GM23248 (cell line): ENCODE measurements at places on chromosomes 6 and 20. TPM values are rescaled to one million over a fixed set of nuclear protein-coding genes. Genes with fewer than 3 reads are reported as not detected.

Gene KIFC1
- total RNA-seq: 14.4 and 14.5 TPM in 2 replicates

- H3K27me3 ChIP-seq: no peaks in the 10 kb centered on the region
- no peaks in the 10 kb centered on the region for H3K4me1 ChIP-seq
- no peak overlapping the region for H3K4me3 ChIP-seq
- no peak overlapping the region for H3K27ac ChIP-seq
- no peak for DNase-seq
Measured at GRCh38 chr6:25629198-25629576, 22.8 kb upstream of the SCGN start.

GRCh38 chr6:12580290-12580689 is 136.3 kb upstream of the PHACTR1 start:
- peaks cover 36% of the 10 kb centered on the region for H3K4me1 ChIP-seq
- no peak overlapping the region for H3K4me3 ChIP-seq
- DNase-seq: no peak
- no peaks in the 10 kb centered on the region for H3K36me3 ChIP-seq

DNA sequence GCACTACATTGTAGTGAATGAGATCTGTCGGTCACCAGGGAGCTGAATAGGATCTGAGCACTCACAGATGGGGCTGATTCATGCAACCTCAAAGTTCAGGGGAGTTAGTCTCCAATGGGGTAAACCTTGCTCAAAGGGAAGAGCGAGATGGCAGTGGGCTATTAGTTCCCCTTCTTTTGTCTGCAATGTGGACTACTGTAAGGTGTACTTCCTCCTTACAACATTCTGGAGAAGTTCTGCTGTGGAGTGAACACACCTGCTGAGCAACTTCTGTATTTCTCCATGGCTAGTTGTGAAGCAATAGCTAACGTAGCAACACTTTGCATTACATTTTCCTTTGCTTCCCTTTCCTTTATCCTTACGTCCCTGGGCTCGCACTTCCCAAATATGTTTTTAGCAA is 134.3 kb upstream of the B3GAT2 start:
- H3K36me3 ChIP-seq: no peaks in the 10 kb centered on the region
- H3K4me1 ChIP-seq: no peaks in the 10 kb centered on the region
- no peak overlapping the region for H3K4me3 ChIP-seq
- H3K27ac ChIP-seq: no peak overlapping the region

DNA sequence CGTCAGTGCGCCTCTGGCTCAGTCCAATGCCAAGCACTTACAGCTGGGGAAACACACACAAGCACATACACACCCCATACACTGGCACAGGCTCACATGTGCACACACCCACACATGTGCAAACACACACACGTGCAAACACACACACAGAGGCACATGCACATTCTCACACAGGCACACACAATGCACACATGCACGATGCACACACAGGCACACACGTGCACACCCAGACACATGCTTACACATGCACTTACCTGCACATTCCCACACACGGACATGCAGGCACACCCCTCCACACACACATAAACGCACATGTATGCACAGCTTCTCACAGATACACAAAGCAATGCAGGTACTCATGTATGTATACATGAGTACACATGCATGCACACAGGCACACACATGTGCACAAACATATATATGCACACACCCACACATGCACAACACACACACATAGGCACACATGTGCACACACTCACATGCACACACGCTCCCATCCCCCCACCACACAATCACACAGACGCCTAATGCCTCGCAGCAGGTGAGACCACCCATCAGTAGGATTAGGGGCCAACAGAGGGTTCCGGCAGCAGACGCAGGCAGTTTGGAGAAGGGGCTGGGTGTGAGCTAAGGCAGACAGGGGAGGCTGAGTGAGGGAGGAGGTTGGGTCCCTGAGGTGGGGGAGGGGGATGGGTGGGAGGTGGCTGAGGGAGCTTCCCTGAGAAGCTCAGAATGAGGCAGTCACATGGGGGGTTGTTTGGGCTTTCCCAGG is 71.2 kb upstream of the SLCO4A1 start:
- H3K4me3 ChIP-seq: no peak overlapping the region
- H3K27me3 ChIP-seq: peaks cover 8% of the 10 kb centered on the region; the same call in 1 of the 2 replicates
- H3K27ac ChIP-seq: no peak overlapping the region
- no peak for DNase-seq
- H3K4me1 ChIP-seq: no peaks in the 10 kb centered on the region
- H3K36me3 ChIP-seq: no peaks in the 10 kb centered on the region

- no peaks in the 10 kb centered on the region for H3K36me3 ChIP-seq
- no peaks in the 10 kb centered on the region for H3K27me3 ChIP-seq
- peaks cover 35% of the 10 kb centered on the region for H3K4me1 ChIP-seq
- peak overlapping the region; percentile 34; the same call in 1 of the 2 replicates for H3K4me3 ChIP-seq
- peak overlapping the region; percentile 85 for H3K27ac ChIP-seq
Measured at GRCh38 chr6:149014631-149015534, 268.1 kb downstream of the UST start.

- no peaks in the 10 kb centered on the region for H3K4me1 ChIP-seq
- H3K36me3 ChIP-seq: no peaks in the 10 kb centered on the region
- no peaks in the 10 kb centered on the region for H3K27me3 ChIP-seq
- no peak for DNase-seq
Measured at GRCh38 chr6:29945281-29945820, 3.0 kb downstream of the HLA-A start.

DNA sequence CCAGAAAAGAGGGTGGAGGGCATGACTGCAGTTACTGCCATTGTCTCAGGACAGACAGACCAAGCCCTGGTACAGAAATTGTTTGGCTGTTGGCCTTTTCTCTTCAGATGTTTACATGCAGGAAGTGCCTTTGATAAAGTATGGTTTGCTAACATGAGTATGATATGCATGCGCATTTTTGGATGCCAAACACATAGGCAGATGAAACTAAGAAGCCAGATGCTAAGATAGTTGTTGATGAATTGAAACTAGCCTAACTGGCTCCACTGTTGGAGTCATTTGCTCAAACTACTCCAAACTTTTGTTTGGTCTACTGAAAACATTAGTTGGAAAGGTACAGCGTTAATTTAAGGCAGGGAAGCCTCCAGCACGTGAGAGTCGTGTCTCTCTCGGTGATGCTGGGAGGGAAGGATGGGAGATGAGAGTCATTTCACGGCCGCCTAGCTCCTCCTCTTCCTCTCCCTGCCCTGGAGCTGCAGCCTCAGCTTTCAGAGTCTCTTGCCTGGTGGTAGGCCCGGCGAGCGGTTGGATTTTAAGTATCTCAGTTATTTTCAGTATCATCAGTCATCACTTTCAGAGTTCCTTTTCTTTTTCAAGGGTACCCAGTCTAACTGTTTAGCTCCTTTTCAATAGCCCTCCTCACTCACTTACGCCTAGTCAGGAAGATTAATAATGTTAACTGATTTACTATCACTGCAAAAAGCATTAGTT is 29.7 kb downstream of the RREB1 start:
- no peaks in the 10 kb centered on the region for H3K27me3 ChIP-seq
- peak; percentile 90 for DNase-seq
- H3K4me1 ChIP-seq: peaks cover 23% of the 10 kb centered on the region
- H3K36me3 ChIP-seq: no peaks in the 10 kb centered on the region

GRCh38 chr6:156166093-156166492 is 611.1 kb upstream of the ARID1B start:
- no peak overlapping the region for H3K27ac ChIP-seq
- no peak for DNase-seq
- no peaks in the 10 kb centered on the region for H3K27me3 ChIP-seq
- H3K4me3 ChIP-seq: no peak overlapping the region
- H3K4me1 ChIP-seq: no peaks in the 10 kb centered on the region

GRCh38 chr20:38345643-38346042 is 639 bp upstream of the LBP start:
- peaks cover 29% of the 10 kb centered on the region for H3K27me3 ChIP-seq
- no peak for DNase-seq
- no peaks in the 10 kb centered on the region for H3K36me3 ChIP-seq
- no peaks in the 10 kb centered on the region for H3K4me1 ChIP-seq
- H3K4me3 ChIP-seq: no peak overlapping the region

GRCh38 chr6:117595099-117595923 is 7.0 kb downstream of the GOPC start:
- no peak for DNase-seq
- peaks cover 24% of the 10 kb centered on the region for H3K36me3 ChIP-seq
- peaks cover 14% of the 10 kb centered on the region for H3K4me1 ChIP-seq
- no peak overlapping the region for H3K27ac ChIP-seq

- H3K4me3 ChIP-seq: no peak overlapping the region
- H3K27ac ChIP-seq: no peak overlapping the region
- no peaks in the 10 kb centered on the region for H3K36me3 ChIP-seq
- no peaks in the 10 kb centered on the region for H3K27me3 ChIP-seq
Measured at GRCh38 chr6:6407071-6407741, 86.7 kb upstream of the F13A1 start.

- DNase-seq: no peak
- H3K4me1 ChIP-seq: no peaks in the 10 kb centered on the region
- H3K27me3 ChIP-seq: peaks cover 4% of the 10 kb centered on the region
- no peak overlapping the region for H3K4me3 ChIP-seq
Measured at GRCh38 chr6:118240878-118241528, 307.1 kb upstream of the PLN start.

- DNase-seq: no peak
- peaks cover 10% of the 10 kb centered on the region for H3K4me1 ChIP-seq
- no peaks in the 10 kb centered on the region for H3K27me3 ChIP-seq
- no peak overlapping the region for H3K4me3 ChIP-seq
- H3K27ac ChIP-seq: no peak overlapping the region
Measured at GRCh38 chr20:32497589-32498224, 87.4 kb downstream of the NOL4L start.

DNA sequence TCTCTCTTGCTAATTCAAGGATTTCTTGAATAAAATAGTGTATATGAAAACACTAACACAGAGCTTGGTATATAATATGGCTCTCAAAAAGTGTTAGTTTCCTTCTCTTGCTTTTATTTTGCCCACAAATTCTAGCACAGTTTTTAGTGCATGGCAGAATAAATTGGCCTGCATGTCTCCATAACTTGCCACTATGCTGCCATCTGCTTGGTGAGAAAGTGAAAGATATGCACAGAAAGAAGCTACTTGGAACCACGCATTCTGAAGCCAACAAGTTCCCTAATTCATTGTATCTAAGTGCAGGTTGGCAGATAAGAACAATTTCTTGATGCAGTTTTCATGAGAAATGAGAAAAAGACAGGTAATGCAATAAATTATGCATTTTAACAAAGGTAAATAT is 101.2 kb downstream of the EPHA7 start:
- no peaks in the 10 kb centered on the region for H3K36me3 ChIP-seq
- DNase-seq: no peak

GRCh38 chr20:51029963-51030920 is 7.3 kb upstream of the KCNG1 start:
- H3K27me3 ChIP-seq: 0 out of 2 replicates have a peak, but pooled peaks cover 7% of the 10 kb centered on the region
- peak; percentile 67 for DNase-seq
- peak overlapping the region; percentile 24 for H3K27ac ChIP-seq
- H3K4me3 ChIP-seq: peak overlapping the region; percentile 28
- H3K36me3 ChIP-seq: no peaks in the 10 kb centered on the region

- no peaks in the 10 kb centered on the region for H3K36me3 ChIP-seq
- no peaks in the 10 kb centered on the region for H3K4me1 ChIP-seq
- peaks cover 17% of the 10 kb centered on the region; the same call in 1 of the 2 replicates for H3K27me3 ChIP-seq
- no peak overlapping the region for H3K4me3 ChIP-seq
Measured at GRCh38 chr6:32989368-32989767, 20.0 kb downstream of the HLA-DOA start.

DNA sequence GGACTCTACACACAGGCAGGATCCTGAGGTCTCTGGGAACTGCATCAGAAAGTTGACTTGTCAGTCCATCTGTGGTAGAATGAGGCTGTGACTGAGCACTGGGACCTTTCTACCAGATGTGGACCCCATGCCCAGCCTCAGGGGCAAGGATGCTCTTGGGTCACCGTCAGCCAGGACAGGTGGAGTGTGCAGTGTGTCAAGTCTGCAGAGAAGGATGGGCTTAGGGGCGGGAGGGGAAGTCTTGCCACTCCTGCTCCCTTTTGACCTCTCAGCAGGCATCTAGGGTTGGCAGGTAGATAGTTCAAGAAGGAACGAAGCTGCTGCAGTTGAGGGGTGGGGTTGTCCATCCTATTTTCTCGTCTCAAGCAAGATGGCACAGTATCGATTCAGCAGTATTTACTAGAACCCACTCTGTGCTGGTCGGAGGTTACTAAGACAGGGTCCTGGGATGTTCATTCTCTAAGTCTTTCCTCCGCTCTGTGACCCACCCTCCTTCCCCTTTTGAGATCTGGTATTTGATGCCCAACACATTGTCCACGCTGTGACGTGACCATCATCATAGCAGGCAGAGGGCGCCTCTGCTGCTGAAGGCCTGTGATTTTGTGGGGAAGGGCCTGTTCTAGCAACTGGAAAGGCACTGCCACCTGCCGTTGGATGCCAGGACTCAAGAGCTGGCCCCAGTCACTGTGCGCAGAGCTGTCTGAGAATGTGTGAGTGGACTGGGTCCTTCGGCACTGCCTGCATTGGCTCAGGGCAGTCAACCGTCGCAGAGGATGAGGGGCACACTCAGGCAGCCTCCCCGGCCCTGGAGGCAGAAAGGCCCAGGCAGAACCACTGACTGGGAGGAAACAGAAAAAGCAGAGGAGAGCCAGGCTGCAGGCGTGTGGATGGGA is 23.2 kb downstream of the RBCK1 start:
- H3K27me3 ChIP-seq: no peaks in the 10 kb centered on the region
- H3K36me3 ChIP-seq: peaks cover 13% of the 10 kb centered on the region; the same call in 1 of the 2 replicates
- H3K27ac ChIP-seq: no peak overlapping the region
- no peaks in the 10 kb centered on the region for H3K4me1 ChIP-seq
- H3K4me3 ChIP-seq: no peak overlapping the region
- DNase-seq: peak; percentile 66

DNA sequence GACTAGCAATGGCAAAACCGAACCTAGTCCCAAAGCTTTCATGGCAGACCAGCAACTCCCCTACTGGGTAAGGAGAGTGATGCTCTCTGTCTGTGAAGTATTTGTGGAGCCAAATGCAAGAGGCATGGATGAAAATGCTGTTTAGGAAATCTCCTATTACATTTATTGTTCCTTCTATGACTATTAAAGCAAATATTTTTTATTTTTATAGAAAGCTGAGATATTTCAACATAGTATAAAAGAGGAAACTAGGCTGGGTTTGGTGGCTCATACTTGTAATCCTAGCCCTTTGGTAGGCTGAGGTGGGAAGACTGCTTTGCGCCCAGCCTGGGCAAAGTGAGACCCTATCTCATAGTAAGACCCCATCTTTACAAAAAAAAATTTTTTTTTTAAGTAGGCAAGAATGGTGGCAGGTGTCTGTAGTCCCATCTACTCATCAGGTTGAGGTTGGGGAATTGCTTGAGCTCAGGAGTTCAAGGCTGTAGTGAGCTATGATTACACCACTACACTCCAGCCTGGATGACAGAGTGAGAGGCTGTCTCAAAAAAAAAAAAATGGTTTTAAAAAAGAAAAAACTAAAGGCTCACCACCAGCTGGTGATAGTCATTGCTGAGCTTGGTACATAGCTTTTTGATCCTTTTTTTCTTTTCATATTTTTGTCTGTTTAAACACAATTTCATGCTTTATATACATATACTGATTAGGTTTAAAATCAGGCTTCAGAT is 11.3 kb downstream of the KDM1B start:
- no peaks in the 10 kb centered on the region for H3K27me3 ChIP-seq
- no peak overlapping the region for H3K4me3 ChIP-seq
- peaks cover 16% of the 10 kb centered on the region for H3K36me3 ChIP-seq
- peaks cover 13% of the 10 kb centered on the region; the same call in 1 of the 2 replicates for H3K4me1 ChIP-seq
